CD4-positive, alpha-beta T cell treated with Interleukin-2 at 100 ng/mL for 4 hours (primary cell): ENCODE measurements at places on chromosomes 6 and 20.
A peak's percentile ranks its signal among the peaks of the same experiment; 100 is the strongest.

GRCh38 chr6:72948153-72948552 is 277.1 kb downstream of the KHDC1L start:
- no peak for DNase-seq

- no peak for DNase-seq
These were observed 54.4 kb downstream of the TGM2 start for GRCh38 chr20:38110525-38111178.

GRCh38 chr6:83097204-83097603 is 29.7 kb downstream of the DOP1A start:
- no peak for DNase-seq

- no peak for DNase-seq
These were observed 36.8 kb downstream of the NDRG3 start for GRCh38 chr20:36709126-36709525.

DNA sequence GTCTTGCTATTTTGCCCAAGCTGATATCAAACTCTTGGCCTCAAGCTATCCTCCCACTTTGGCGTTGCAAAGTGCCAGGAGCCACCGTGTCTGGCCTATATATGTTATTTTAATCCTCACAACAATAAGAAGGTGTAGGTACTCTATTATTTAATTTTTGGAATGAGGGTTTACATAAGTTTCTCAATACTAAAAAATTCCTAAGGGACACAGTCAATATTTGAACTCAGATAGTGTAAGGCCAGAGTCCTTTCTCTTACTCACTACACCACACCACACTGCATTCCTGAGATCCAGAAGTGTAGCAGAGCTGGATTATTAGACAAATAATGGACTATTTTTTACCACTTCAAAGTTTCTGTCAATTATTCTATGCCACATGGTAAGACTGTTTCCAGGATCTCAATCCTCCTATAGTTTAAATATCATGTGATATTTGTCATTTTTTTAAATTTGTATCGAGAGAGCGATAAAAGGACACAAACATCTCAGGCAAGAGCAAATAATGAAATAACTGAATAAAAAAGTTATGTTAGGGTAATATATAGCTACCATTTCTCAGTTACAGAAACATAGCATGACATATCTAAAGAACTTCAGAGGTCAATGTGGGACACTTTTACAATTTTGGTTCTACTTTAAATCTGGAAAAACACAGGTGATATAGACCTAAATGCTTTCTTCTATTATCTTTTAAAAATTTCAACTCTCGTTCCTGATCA is 162.2 kb upstream of the THEMIS start:
- no peak for DNase-seq

DNA sequence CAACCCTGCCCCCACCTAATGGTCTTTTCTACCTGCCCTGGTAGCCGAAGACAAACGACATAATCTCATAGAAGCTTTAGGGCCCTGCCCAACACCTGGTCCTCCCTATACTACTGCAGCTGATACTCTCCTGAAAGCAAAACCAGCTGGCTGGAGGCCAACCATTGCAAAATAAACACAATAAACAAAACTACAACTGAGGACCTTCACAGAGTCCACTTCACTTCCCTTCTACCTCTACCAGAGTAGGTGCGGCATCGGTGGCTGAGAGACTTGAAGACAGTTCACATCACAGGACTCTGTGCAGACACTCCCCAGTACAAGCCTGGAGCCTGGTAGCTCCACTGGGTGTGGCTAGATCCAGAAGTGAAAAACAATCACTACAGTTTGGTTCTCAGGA is 476.2 kb downstream of the MMUT start:
- no peak for DNase-seq

DNA sequence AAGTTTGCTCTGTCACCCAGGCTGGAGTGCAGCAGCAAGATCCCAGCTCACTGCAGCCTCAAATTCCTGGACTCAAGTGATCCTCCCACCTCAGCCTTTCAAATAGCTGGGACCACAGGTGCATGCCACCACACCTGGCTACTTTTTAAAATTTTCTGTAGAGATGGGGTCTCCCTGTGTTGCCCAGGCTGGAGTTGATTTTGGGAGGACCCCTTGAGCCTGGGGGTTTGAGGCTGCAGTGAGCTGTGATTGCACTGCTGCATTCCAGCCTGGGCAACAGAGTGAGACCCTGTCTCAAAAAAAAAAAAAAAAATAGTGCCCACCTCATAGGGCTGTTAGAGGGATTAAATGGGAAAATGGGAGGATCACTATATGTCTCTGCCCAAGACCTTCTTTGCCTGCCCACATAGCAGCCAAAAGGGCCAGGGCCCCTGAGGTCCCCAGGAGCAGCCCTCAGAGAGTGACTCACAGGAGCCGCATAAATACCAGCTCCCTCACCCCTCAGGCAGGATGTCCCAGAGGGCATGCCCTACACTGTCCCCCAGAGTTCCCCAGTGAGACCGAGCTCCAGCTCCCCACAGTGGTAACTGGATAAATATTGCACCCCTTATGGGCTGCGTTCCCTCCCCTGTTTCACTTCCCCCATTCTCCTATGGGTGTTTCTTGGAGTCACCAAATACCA is 11.7 kb upstream of the MDGA1 start:
- no peak for DNase-seq

DNA sequence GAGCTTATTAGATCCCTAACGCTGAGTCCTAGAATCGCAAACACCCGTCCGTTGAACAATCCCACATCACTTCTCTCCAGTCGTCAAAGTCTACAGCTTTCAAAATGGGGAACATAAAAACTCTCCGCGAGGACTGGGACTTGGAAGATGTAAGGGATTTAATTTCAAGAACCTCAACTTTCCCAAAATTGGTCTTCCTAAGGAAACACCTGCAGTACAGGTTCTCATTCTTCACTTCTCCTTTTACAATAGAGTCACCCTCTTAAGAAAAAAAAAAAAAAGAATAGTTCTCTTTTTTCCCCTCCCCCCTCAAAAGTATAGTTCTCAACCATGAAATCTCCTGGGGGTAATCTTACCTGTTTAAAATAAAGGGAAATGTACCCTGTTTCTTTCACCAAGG is 6.6 kb upstream of the ZBTB22 start:
- DNase-seq = no peak

- peak; percentile 90 for DNase-seq
These were observed 2.2 kb upstream of the APMAP start for GRCh38 chr20:24994470-24995368.

- DNase-seq = no peak
These were observed 71.3 kb upstream of the FOXC1 start for GRCh38 chr6:1538369-1538768.

DNA sequence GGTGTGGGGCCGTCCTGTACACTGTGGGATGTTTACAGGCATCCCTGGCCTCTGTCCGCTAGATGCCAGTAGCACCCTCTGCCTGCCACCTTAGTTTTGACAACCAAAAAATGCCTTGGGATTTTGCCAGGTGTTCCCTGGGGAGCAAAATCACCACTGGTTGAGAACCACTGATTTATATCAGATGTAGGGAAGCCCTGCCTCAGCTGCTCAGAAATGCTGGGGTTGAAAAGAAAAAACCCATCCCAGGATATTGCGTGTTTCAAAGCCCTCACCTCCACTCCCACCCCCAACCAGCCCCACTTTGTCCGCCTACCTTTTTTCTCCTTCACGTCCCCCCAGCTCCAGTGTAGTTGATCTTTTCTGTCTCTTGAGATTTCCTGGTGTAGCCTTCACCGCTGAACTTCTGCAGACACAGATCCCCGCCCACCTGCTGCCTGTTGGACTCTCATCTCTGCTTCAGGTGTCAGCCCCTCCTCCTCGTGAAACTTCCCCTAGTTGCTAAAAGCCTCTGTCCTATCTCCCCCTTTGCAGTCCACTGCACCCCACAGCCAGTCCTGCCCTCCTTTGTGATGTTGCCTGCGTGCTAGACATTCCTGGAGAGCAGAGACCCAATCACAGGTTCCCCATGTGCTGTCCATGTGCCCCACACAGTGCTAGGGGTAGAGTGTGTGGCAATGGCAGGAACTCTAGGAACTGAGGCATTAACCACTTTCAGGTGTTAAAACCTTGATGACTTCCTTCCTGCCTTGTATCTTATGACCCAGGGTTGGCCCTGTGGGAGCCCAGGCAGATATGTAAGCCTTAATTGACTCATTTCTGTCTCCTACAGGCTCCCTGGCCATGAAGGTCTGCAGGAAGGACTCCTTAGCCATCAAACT is 98.9 kb downstream of the TBC1D7 start:
- DNase-seq = peak; percentile 10

- no peak for DNase-seq
These were observed 275.9 kb upstream of the EXOC2 start for GRCh38 chr6:968791-969190.

- no peak for DNase-seq
These were observed 65.7 kb downstream of the PRSS35 start for GRCh38 chr6:83578057-83578456.

- DNase-seq = no peak
These were observed 13.9 kb upstream of the NAA20 start for GRCh38 chr20:20003031-20003954.

DNA sequence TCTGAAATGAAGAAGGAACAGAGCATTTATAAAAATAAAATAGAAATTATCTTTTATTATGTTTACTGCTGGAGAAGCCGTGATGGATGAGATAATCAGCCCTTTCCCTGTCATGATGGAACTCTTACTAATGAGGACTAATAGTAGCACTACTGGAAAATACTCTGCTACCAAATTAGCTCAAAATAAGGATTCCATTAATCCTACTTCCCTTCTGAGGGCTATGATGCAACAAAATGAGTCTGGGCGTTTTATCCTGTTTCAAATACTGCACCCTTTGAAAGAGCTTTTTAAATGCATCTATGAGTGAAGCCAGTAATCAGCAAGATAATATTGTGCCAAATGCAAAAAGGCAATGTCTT is 59.3 kb upstream of the CARMIL1 start:
- no peak for DNase-seq

- no peak for DNase-seq
These were observed 129.2 kb upstream of the PCSK2 start for GRCh38 chr20:17097603-17098002.

DNA sequence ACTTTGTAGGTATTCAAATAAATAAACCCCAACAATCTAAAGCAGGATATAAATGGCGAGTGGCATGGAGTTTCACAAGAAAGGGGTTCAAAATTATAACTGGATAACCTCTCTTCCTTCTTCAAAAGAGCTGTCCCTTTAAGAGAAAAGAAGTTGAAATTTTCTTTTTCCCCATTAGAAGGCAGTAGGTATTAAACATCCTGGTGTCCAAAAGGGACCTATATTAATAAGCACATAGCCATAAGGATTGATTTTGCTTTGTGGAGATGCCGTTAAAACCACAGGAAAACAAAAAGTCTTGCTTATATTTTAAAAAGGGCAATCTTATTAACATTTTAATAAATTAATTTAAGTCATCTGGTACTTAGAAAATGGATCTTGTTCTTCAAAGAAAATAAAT is 76.5 kb downstream of the LYRM4 start:
- no peak for DNase-seq

DNA sequence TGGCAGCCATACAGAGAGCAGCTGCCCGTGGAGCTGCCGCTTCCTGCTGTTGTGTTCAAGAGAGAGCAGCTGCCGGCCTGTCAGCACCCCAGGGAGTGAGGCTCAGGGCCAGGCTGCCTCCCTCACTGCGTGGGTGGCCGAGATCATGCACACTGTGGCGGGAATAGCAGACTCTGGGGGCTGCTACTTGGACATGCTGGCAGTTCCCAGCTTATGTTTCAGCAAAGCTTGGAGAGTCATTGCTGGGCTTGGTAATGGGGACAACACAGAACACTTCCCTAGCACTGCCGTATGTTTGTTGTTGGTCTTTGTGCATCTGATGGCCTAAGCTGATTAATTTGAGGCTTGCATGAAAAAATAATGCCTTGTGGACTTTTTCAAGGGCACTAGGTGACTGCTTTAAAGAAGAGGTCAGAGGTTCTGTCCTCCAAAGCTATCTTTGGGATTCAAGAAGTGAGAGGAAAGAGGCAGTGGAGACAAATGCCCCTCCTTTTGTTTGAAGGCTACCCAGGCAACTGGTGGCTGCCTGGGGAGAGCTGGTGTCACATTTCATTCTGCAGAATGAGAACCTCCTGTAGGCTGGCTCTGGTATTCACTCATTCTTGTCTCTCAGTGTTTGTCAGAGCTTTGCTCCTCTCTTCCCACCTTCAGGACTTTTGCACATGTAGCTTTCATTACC is 18.8 kb downstream of the MRAP2 start:
- DNase-seq = no peak

- no peak for DNase-seq
These were observed 142.4 kb downstream of the GMDS start for GRCh38 chr6:2102966-2103365.

- no peak for DNase-seq
These were observed 1347.0 kb downstream of the EPHA7 start for GRCh38 chr6:92072387-92072786.

DNA sequence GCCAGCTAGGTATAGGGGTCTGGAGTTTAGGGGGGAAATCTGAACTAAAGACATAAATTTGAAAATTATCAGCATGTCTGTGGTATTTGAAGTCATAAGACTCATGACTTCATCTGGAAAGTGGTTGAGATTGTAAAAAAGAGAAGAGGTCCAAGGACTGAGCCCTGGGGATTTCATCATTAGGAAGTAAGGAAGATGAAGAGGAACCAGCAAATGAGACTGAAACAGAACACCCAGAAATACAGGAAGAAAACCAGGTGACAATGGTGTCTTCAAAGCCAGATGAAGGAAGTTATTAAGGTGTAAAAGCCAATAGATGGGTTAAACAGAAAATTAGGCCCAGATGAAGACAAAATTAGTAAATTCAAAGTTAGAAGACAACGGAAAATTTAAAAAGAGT is 49.1 kb upstream of the UBR2 start:
- DNase-seq = no peak

GRCh38 chr20:63693083-63693732 is 3.2 kb upstream of the TNFRSF6B start:
- no peak for DNase-seq

- peak; percentile 27 for DNase-seq
These were observed 36.4 kb downstream of the CEP250 start for GRCh38 chr20:35491823-35492222.
